NCI-H82 (cell line): ENCODE measurements at places on chromosomes 5 and 9.
A peak's percentile ranks its signal among the peaks of the same experiment; 100 is the strongest.

DNA sequence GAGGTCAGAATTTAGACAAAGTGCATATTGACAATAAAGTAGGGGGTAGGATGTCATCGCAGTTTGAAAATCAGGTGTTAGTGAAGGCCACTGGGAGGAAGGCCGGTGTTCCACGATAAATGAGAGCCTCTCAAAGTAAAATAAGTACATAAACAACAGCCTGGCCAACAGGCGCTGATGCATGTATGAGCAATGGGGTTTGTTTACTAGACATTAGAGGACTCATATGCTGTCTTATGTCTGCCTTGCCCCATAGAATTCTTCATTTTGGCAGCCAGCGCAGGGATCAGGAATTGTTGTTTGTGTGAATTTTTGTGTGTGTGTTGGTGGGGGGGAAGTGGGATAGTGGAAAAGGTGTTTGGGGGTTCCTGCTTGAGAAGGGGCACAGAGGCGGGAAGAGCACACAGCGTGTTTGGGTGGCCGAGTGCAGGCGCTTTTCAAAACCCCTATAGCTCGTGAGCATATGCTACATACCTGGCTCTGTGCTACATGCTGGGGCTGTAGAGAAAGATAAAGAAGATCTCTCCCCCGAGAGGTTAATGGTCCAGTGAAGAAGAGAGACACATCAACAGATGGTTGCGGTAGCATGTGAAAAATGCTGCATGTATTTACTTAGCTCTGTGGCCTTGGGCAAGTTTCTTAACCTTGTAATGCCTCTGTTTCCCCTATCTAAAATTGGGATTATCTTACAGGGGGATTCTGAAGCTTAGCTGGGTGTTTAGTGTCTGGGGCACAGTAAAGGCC is 11.5 kb downstream of the SNX30 start:
- DNase-seq: peak; percentile 58

DNA sequence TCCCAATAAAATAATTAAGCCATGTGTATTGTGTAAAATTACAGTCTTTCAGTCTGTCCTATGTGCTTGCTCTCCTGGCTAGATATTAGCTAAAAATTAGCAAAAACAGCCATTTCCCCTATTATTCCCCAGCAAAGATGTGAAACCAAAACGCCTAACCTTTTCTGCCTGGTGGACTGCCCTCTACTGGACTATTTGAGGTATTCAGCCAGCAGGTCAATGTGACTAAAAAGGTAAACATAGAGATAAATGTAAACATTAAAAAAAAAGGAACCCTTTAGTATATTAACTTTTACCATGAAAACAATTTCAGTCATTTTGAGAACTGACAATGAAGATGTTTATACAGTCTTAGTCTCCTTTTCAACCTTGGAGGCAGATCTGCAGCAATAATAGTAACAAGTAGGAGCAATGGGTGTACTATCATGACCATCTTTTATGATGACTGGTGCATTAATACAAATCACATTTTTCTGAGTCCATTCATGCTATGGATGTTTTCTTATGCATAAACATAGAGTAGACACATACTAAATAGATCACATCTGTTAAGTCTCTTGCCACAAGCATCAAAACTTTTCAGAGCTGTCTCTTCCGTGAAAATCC is 10.1 kb downstream of the ATG12 start:
- DNase-seq: peak; percentile 25

- no peak for DNase-seq
Measured at GRCh38 chr5:32419791-32420190, 24.7 kb downstream of the ZFR start.

GRCh38 chr9:8571643-8572042 is 772.1 kb upstream of the DMAC1 start:
- no peak for DNase-seq

DNA sequence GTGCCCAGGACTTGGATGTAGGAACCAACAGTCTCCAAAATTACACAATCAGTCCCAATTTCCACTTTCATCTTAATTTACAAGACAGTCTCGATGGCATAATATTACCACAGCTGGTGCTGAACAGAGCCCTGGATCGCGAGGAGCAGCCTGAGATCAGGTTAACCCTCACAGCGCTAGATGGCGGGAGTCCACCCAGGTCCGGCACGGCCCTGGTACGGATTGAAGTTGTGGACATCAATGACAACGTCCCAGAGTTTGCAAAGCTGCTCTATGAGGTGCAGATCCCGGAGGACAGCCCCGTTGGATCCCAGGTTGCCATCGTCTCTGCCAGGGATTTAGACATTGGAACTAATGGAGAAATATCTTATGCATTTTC is 837 bp downstream of the PCDHB2 start:
- DNase-seq: no peak

DNA sequence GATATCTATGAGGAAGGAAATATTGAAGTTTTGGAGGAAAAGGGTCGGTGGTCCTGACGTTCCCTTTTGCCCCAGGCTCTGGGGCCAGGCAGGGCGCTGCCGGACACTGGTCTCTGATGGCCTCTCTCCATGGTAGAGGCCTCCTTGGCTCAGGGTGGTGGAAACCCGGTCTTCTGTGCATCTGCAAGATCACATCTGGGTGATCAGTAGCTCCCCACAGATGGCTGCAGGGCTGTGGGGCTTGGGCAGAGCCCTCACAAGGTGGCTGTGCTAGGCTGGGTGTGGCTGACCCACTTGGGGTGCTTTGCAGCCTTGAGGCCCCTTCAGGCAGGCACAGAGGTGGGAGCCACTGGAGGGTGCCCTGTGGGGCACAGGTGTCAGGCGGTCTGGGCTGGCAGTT is 53.9 kb upstream of the RNU6ATAC start:
- DNase-seq: no peak

DNA sequence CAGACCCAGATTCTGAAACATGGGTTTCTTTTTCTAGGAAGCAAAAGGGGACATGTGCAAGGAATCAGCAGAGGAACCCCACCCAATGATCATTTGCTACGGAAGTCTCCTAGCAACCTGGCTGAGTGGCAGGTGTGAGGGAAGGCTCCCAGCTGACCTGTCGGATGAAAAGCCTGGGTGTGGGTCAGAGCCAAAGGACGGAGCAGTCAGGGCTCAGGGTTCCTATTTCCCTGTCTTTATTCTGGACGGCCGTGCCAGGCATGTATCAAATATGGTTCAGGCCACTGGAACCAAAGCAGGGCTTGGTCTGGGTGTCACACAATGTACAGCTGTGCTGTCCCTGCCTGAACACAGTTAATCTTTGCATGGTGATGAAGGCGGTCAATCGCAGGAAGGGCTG is 20.1 kb downstream of the STK10 start:
- DNase-seq: no peak

GRCh38 chr5:107389775-107390148 is 281.0 kb downstream of the EFNA5 start:
- DNase-seq: no peak

DNA sequence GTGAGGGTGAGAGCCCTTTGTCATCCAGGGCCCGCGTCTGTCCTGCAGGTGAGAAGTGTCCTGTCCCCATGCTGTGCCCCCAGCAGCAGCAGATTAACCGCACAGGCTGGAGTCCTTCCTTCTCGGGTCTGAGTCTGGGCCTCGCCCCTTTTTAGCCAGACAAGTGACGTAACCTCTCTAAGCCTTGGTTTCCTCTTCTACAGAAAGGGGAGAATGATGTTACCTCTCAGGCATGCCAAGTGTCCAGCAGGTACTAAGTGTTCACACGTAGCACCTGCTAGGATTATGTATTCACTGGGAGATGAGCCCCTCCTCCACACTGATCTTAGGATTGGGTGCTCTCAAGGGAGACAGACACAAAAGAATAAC is 6.9 kb downstream of the NEURL1B start:
- DNase-seq: no peak

GRCh38 chr9:88642336-88642735 is 107.4 kb downstream of the NXNL2 start:
- no peak for DNase-seq

DNA sequence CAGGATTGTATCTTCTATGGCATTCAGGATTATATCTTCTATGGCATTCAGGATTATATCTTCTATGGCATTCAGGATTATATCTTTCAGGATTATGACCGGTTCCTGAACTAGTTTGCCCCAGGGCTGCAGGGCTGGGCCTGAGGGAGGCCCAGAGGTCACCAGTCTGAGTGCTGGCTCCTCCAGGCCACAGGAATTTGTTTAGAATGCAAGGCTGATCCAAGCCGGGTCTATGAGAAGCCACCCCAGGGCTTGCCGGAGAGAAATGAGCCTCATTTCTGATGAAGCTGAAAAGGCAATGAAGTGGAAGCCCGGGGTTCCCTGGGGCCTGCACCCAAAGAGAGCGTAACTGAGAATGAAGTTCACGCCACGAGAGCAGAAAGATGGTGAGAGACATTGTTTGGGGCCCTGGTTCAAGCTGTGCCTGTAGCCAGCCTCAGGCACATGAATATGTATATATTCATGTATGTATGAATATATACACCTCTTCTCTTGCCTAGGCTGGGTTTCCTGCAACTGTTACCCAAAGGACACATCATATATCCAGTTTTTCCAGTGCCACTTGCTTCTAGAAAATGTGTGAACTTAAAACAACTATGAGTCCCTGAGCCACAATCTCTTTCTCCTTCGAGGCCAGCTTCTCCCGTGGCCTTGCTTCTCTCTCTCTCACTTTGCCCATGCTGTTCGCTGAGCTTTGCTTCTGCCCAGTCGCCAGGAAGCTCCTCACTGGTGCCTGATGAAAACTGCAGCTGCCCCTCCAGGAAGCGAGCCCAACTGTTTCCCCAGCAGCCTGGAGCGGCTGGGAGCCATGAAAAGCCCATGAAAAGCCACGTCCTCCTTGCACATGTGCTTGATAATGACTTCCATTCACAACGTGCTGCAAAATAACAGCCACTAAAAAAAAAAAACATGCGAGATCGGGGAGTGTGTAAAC is 62.3 kb downstream of the GTF3C4 start:
- no peak for DNase-seq

GRCh38 chr5:73486119-73486899 is 11.9 kb upstream of the BTF3 start:
- DNase-seq: no peak

- no peak for DNase-seq
Measured at GRCh38 chr9:93585695-93586094, 9.3 kb downstream of the PHF2 start.

DNA sequence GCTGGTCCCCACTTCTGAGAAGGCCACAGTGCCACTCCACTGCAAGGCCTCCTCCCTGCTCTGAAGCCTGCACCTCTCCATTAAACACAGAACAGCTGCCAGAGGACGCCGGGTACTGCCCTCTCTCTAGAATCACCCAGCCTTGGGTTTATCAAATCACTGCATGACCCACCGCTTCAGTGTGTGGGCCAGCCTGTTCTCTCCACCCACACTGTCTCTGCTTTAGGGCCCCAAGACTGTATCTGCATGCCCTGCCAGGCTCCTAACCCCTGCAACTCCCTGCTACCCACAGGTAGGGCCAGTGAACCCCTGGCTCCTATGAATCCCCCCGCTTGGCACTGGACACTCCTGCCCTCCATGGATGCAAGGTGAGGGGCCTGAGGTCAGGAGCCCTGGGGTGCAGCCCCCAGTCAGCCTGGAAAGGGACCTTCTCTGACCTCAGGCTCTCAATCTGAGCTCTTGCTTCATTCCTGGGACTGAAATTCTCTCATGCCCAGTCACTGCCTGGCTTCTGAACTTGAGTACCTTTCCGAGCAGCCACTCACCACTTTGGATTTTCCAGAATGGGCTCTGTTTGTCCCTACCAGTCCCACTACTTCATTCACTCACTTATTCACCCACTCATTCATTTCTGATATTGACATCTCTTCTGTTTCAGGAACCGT is 206.3 kb downstream of the GABBR2 start:
- no peak for DNase-seq

- DNase-seq: no peak
Measured at GRCh38 chr9:71108937-71109336, 12.5 kb downstream of the TRPM3 start.

DNA sequence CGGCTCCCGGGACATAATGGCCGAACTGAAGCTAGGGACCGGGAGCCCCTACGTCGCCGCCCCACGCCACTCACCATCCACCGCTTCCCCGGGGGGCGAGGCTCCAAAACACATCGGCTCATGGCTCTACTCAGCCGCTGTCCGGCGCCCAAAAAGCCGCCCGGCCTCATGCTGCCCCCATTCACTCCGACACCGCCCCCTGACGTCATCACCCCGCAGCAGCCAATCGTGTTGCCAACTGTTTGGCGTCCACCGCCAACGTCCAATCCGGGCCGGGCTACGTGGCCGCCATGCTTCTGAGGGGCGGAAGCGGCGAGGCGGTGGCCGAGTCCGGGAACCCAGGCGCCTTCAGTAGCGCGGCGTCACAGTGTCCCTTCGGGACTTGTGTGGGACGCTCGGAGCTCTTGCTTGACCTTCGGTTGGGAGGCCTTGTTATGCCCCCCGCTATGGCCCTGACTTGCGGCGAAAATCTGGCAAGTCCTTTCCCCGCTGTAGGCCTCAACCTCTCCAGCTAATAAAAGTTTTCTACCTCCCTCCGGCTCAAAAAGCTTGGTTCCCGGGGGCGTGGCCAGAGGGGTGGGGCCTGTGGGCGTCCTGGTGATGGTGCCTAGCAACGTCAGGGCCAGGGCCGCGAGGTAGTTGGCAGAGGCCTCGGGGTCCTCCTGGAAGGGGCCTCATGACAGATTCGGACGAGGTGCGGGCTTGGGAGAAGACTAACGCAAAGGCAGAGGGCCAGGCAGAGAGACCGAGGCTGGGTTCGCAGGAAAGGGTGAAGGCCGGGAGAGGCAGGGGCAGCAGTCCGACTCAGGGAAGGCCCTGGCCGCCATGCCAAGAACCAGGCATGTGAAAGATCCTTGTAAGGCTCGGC is at the start of the genes PTRH1 and TTC16:
Gene PTRH1, minus strand, starts transcription at position 194 of the 868 bp plus-strand sequence. Its CDS starts 24 bp downstream, at position 170.
Gene TTC16, plus strand, starts transcription at position 610 of the 868 bp plus-strand sequence. Its CDS starts 67 bp downstream, at position 677.
- DNase-seq: peak; percentile 96

- no peak for DNase-seq
Measured at GRCh38 chr9:21081999-21082398, 4.3 kb upstream of the IFNB1 start.

- no peak for DNase-seq
Measured at GRCh38 chr9:117000834-117001233, 313.7 kb downstream of the TRIM32 start.

DNA sequence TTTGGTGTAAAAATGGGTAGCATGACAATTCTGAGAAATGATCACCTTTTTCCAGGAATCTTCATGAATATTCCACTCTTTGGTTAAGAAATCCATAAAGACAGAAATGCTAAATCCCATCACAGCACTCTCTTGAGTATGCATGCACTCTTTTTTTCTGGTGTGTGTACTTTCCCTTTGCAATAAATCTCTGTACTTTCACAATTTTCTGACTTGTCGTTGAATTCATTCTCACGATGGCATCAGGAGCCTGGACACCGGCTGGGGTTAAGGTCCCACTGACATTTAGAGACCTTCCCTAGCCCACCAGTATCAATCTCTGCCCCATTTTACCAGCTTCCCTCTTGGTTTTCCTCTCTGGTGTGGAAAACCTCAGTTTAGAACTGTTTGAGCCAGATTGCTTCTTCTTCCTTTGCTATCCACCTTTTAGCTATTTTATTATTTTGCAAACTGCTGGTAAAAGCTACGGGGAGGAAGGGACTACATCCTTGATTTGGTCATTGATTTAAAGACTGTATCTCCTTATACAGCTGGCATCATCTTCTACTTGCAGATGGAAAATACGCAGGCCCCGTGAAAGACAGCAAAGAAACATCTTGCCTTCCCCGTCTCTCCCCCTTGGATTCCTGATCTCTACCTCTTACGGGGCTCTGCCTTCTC is 59.9 kb upstream of the ZFR start:
- no peak for DNase-seq

GRCh38 chr5:59709846-59710245 is 183.7 kb downstream of the PDE4D start:
- no peak for DNase-seq
